ELF-1 (cell line): ENCODE measurements at places on chromosomes 1 and 21.

DNA sequence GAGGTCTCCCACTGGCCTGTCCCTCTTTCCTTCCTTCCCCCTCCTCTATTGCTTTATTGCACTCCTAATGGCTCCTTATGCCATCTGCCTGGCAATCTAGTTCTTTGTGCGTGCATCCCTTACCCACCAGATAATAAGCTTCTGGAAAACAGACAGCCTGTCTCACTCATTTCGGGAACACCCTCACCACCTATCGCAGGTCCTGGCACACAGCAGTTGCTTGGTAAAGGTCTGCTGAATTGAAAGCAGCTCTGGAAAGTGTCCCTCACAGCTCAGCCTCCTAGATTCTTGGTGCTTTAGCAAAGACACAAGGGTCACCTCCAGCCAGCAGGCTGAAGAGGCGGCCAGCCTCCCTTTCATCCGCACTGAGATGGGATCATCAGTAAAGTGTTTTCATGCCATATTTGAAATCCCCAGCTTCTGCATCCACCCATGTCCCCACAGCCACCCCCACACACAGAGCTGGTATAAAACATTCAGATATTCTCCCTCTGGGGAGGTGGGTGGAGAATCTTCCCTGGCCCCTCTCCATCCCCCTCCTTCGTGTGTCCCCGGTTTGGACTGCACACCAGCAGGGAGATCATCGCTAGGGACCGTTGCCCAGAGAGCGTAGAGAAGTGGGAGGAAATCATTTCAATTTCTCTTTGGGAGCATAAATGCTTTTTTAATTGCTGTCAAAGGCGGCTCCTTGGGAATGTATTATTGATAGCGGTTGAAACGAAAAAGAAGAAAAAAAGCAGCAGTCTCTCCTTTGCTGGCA lies 29.1 kb upstream of the ATP2B4 start:
- no peak for DNase-seq

- DNase-seq, result peak; percentile 18
Measured at GRCh38 chr1:116988248-116988647, 13.3 kb upstream of the CD101 start.

DNA sequence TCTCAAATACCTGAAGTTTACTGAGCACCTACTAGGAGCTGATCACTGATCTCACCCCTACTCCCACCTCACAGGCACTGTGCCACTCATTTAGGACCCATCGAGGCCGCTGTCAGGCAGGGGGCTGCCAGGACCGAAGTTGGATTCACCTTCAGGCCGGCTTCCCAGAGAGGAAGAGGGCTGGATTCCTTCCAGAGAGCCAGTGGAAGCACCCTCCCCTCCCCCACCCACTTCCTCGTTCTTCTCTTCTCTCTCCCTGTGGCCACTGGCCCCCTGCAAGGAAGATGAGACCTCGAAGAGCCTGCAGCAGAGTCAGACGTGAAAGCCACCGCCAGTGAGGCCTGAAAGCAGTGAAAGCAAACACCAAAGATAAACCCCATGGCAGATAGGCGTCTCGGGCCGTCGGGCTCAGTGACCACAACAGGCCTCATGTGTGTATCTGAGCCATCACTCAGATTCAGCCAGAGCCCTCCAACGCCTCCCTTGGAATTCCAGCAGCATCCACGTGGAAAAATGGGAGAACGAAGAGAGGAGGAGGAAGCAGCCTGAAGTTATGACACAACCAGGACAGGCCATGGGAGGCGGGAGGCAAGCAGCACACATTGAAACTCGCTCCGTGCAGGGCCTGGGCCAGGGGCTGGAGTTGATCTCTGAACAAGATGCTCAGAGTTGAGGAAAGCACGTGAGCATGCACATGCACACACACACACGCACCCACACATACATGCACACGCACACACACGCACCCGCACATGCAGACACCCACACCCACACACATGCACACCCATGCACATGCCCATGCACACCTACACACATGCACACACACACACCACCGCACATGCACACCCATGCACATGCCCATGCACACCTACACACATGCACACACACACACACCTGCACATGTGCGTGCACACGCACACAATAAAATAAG lies 6.2 kb upstream of the AGTRAP start:
- peak; percentile 77 for DNase-seq

GRCh38 chr1:97837161-97837560 lies 83.7 kb downstream of the DPYD start:
- no peak for DNase-seq

DNA sequence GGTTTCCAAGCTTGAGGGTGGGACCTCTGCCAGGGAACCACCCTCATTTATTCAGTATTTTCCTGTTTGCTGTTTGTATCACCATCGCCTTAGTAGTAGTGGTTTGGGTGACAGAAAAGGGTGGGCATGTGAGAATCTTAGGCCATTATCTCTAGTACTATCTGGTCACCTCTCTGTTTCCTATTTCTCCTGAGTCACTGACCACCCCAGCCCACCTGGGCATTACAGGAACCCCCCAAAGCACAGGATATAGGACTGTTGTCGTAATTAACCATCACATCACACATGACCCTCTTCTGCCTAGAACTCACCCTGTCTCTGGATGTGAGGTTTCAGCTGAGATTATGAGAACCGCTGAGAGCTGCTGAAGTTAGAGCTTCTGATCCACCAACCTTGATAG lies 60.4 kb downstream of the IL23R start:
- DNase-seq, result no peak

DNA sequence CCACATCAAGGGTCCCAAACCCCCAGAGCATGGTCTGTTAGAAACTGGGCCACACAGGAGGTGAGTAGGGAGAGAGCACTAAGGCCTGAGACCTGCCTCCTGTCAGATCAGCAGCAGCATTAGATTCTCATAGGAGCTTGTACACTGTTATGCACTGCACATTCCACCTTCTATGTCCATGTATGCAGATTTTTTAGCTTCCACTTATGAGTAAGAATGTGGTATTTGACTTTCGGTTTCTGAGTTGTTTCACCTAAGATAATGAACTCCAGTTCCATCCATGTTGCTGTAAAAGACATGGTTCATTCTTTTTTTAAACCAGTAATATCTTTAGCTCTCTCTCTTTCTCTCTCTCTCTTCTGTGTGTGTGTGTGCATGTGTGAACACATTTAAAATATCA lies 663 bp upstream of the GBP6 start:
- DNase-seq, result no peak

DNA sequence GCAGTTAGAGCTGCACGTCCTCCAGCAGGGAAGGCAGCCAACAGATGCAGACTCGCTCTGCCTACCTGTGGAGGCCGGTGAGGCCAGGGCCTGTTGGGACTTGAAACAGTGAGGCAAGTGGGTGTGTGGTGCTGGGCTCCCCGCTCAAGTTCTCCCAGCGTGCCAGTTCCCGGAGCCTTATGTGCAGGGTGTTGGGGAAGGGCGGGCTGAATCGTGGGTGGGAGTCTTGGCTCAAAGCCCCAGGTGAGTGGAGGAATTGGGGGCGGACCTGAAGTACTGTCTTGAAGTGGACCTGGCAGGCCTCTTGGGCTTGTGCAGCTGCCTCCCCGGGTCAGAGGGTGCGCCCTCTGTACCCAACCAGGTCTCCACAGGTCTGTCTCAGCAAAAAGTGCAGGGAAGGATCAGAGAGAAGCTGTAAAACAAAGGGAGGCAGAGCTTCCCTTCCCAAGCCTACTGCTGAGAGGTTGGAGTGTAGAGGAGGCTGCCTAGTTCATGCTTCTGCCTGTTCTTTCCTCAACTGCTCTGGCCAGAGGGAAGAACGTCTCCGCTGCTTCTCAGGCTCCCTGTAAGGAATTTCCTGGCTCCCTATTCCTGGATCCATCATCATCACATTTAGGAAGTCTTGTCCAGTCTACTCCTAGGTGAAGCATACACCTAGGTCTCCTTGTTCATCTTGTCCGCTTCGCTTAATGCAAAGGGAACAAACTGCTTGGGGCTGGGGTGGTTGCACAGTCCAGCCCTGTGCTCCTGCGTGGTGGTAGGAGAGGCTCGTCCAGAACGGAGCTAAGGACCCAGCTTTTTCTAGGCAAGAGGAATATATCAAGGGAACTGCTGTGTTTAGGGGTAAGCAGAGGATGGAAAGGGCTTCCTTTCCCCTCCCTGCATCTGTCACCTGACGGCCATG lies 14.9 kb downstream of the UTP11 start:
- no peak for DNase-seq
